ENCODE measurements at places on chromosomes 13 and 19. TPM values are rescaled to one million over a fixed set of nuclear protein-coding genes. Genes with fewer than 3 reads are reported as not detected.
A peak's percentile ranks its signal among the peaks of the same experiment; 100 is the strongest.

Gene C13orf42
- total RNA-seq, result not detected

Gene CEACAM6
- total RNA-seq, result 0.33 TPM

Gene IL11
- total RNA-seq, result 0.23 TPM

Gene KCNN4
- total RNA-seq, result 4.1 TPM

Gene UCHL3
- total RNA-seq, result 24.7 TPM

Gene OR10H3
- not detected for total RNA-seq

Gene GAPDHS
- not detected for total RNA-seq

Gene RFX2
- 16.6 TPM for total RNA-seq

DNA sequence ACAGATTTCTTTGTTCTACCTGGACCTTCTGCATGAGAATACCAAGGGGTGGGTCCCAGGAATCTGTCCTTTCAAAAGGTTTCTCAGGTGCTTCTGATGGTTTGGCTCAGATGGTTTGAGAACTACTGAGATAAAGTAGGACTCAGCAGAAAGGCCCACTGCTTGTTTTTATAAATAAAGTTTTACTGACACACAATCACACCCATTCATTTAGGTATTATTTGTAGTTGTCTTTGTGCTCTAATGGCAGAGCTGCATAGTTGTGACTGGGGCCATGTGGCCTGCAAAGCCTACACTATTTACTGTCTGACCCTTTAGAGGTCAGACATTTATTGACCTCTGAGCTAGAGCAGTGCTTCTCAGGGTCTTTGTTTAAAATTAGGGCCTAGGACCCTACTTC is 17.6 kb downstream of the EDDM13 start:
- H3K36me3 ChIP-seq, result no peaks in the 10 kb centered on the region
- H3K27ac ChIP-seq, result no peak overlapping the region
- H3K4me1 ChIP-seq, result no peaks in the 10 kb centered on the region
- no peak for DNase-seq
- no peak overlapping the region for H3K4me3 ChIP-seq

DNA sequence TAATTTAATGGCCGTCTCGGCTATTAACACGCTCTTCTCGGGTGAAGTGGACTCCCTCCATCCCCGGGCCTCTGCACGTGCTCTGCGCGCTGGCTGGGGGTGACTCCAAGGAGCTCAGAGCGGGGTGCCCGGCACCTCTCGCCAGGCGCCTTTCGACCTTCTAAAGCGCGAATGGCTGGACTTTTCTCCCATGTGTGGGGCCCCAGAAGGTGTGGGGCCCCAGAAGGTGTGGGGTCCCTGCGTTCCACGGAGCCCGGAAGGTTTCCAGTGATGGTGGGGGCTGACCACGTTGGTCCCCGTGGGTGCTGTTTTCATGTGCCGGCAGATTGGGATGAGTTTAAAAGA is 3.3 kb upstream of the ALOX5AP start:
- H3K27ac ChIP-seq, result no peak overlapping the region
- H3K4me3 ChIP-seq, result no peak overlapping the region
- no peak for DNase-seq
- no peaks in the 10 kb centered on the region for H3K36me3 ChIP-seq
- no peaks in the 10 kb centered on the region for H3K27me3 ChIP-seq

GRCh38 chr19:32201211-32201610 is 144.2 kb upstream of the ZNF507 start:
- DNase-seq, result peak; percentile 55
- H3K27me3 ChIP-seq, result no peaks in the 10 kb centered on the region
- H3K27ac ChIP-seq, result no peak overlapping the region
- H3K4me3 ChIP-seq, result no peak overlapping the region

DNA sequence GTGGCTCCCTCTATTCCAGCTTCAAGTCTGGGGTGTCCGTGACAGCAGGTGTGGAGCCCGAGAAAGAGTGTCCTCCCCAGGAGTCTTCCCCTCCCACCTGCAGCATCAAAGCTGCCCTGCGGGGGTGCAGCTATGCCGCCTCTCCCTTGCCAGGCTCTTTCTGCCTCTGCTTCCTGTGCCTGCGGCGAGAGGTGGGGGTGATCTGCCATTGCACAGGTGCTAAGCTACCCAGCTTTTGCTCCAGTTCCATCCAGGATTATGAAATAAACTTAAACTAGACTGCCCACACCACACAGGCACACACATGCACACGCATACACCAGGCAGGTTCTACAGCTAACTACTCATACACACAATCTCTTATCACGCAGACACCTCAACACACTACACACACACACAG is 104.7 kb upstream of the CLDN10 start:
- no peak overlapping the region for H3K4me3 ChIP-seq
- H3K36me3 ChIP-seq, result no peaks in the 10 kb centered on the region
- no peak overlapping the region for H3K27ac ChIP-seq
- no peak for DNase-seq
- no peaks in the 10 kb centered on the region for H3K4me1 ChIP-seq

- H3K27me3 ChIP-seq, result no peaks in the 10 kb centered on the region
- DNase-seq, result peak; percentile 14
- no peaks in the 10 kb centered on the region for H3K36me3 ChIP-seq
- H3K4me1 ChIP-seq, result peaks cover 2% of the 10 kb centered on the region
These were observed 6.0 kb downstream of the SIGLEC11 start for GRCh38 chr19:49954933-49955332.

DNA sequence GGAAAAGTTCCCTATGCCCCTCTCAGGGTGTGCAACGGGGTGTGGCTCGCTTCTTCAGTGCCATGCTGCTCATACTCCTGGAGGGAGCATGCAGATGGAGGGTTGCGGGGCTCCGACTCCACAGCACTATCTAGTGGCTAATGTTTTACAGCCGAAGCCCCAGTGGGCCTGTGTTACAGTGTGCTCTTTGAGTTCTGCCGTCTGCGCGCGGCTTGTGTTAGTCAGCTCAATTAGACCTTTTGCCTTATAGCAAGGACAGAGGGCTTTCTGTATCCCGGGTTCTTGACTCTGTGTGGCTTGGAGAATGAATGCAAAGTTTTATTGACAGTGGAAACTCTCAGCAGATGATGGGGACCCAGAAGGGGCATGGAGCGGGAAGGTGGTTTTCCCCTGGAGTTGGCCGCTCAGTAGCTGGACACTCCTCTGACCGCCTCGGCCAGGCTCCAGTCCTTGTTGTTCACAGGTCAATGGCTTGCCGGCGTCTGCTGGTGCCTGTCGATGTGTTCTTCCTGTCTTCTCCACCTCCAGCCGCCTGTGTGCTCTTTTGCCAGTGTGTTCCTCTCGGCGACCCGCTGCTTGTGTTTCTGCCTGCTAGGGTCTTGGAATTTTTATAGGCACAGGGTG is 383.4 kb downstream of the LMO7 start:
- no peak overlapping the region for H3K27ac ChIP-seq
- H3K4me1 ChIP-seq, result no peaks in the 10 kb centered on the region
- H3K27me3 ChIP-seq, result no peaks in the 10 kb centered on the region
- H3K36me3 ChIP-seq, result no peaks in the 10 kb centered on the region
- DNase-seq, result no peak
- no peak overlapping the region for H3K4me3 ChIP-seq

- H3K27me3 ChIP-seq, result no peaks in the 10 kb centered on the region
- no peaks in the 10 kb centered on the region for H3K4me1 ChIP-seq
- no peak for DNase-seq
- H3K36me3 ChIP-seq, result no peaks in the 10 kb centered on the region
- H3K27ac ChIP-seq, result no peak overlapping the region
These were observed 193.2 kb upstream of the RFC3 start for GRCh38 chr13:33624740-33625139.

DNA sequence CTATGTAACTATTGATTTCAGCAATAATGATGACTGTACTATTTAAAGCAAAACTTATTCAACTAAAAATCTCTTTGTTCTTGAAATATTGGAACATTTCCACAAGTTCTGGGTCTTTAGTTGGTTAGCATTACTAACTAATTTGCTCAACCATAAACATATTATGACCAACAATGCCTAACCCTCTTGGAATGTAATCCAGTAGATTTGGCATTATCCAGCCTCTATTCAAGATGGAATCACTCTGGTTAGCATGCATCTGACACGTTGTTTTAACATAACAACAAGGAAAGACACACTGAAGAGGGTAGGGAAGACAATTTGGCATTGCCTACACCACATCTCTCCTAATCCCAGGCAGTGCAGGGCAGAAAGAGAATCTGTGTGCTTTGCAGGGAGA is 941.3 kb upstream of the PCDH20 start:
- no peak for DNase-seq
- H3K4me1 ChIP-seq, result no peaks in the 10 kb centered on the region
- H3K27me3 ChIP-seq, result no peaks in the 10 kb centered on the region
- no peak overlapping the region for H3K4me3 ChIP-seq
- H3K36me3 ChIP-seq, result no peaks in the 10 kb centered on the region

- H3K4me3 ChIP-seq, result no peak overlapping the region
- H3K36me3 ChIP-seq, result no peaks in the 10 kb centered on the region
- H3K27me3 ChIP-seq, result no peaks in the 10 kb centered on the region
- no peak overlapping the region for H3K27ac ChIP-seq
These were observed 13.1 kb upstream of the ZNF888 start for GRCh38 chr19:52936151-52936953.

DNA sequence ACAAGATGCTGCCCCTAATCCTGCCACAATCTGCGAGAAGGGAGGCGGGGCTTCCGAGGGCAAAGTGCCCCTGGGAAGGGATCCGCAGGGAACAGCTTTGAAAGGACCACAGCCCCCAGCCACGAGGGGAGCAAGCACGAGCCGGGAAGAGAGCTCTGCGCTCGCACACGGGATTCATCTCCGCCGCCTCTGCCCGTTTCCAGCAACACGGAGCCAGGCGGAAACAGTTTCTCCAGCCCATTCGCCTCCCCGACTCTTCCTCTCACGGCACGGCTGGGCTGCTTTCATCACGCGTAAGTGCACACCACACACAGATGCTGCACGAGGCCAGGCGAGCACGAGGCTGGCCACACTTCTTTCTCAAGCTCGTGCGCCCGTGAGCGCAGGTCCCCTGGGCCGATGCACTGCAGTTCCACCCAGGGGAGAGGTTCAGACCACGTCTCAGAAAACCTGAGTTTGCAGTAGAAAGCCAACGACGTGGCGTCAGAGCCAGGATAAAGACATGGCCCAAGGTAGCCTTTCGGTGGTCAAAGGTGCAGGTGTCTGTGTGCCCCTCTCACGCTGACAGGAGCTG is 33.6 kb downstream of the NAXD start:
- H3K4me3 ChIP-seq, result no peak overlapping the region
- H3K27ac ChIP-seq, result no peak overlapping the region
- H3K4me1 ChIP-seq, result no peaks in the 10 kb centered on the region
- peaks cover 5% of the 10 kb centered on the region for H3K36me3 ChIP-seq
- peak; percentile 67 for DNase-seq

GRCh38 chr13:70732611-70733010 is 624.4 kb upstream of the KLHL1 start:
- no peaks in the 10 kb centered on the region for H3K36me3 ChIP-seq
- DNase-seq, result no peak
- H3K27ac ChIP-seq, result no peak overlapping the region
- H3K4me1 ChIP-seq, result no peaks in the 10 kb centered on the region
- no peaks in the 10 kb centered on the region for H3K27me3 ChIP-seq

DNA sequence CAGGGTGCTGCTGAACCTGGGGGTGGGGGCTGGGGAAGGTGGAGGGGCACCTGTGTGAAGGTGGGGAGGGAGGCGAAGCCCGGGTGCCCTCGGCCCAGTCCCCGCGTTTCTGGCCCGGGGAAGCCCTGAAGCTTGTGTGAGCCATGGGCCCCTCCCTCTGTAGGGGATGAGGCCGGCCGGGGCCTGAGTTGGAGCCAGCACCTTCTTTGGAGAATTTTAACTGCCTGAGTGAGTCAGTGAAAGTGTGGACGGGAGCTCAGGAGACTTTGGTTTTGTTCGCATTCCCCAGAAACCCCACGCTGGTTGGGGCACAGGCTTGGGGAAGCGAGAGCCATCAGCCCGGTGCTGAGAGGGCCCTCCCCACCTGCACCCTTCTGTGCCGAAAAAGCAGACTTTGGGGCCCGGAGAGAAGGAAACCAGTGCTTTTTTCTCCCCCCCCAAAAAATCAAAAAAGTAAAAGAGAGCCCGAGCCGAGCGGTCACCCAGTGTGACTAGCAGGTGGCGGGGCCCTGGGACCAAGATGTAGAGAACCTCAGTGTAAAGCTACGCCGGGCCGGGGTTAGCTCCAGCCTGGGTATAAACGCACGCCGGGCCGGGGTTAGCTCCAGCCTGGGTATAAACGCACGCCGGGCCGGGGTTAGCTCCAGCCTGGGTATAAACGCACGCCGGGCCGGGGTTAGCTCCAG is 45.1 kb downstream of the TMEM255B start:
- no peak overlapping the region for H3K27ac ChIP-seq
- H3K36me3 ChIP-seq, result no peaks in the 10 kb centered on the region
- no peak overlapping the region for H3K4me3 ChIP-seq
- peak; percentile 36 for DNase-seq
- no peaks in the 10 kb centered on the region for H3K27me3 ChIP-seq

GRCh38 chr13:89401264-89401675 is 1730.1 kb downstream of the SLITRK5 start:
- H3K27ac ChIP-seq, result no peak overlapping the region
- DNase-seq, result no peak
- H3K4me1 ChIP-seq, result no peaks in the 10 kb centered on the region
- no peaks in the 10 kb centered on the region for H3K27me3 ChIP-seq
- no peak overlapping the region for H3K4me3 ChIP-seq

DNA sequence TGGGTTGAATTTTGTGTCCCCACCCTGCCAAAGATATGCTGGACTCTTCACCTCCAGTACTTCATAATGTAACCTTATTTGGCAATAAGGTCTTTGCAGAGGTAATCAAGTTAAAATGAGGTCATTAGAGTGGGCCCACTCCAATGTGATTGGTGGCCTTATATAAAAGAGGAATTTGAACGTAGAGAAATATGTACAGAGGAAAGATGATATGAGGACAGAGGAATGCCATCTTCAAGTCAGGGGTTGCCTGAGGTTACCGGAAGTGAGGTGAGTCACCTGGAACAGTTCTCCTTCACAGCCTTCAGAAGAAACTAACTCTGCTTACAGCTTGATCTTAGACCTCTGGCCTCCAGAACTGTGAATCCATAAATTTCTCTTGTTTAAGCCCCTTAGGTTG is 69.9 kb downstream of the GPC5 start:
- no peak overlapping the region for H3K4me3 ChIP-seq
- no peaks in the 10 kb centered on the region for H3K4me1 ChIP-seq
- H3K27me3 ChIP-seq, result no peaks in the 10 kb centered on the region
- H3K36me3 ChIP-seq, result no peaks in the 10 kb centered on the region
- H3K27ac ChIP-seq, result no peak overlapping the region

DNA sequence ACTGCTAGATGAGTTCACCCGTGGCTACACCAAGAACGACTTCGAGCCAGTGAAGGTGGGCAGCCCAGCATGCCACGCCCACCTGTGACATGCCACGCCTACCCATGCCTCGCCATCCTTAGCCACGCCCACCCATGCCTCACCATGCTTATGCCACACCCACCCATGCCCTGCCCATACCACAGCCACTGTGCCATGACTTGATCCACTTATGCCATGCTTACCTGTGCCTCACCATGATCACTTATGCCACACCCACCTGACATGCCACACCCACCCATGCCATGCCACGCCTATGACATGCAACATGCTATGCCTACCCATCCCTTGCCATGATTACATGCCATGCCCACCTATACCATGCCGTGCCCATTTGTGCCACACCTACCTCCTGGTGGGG is 12.9 kb upstream of the USE1 start:
- H3K36me3 ChIP-seq, result no peaks in the 10 kb centered on the region
- no peaks in the 10 kb centered on the region for H3K27me3 ChIP-seq
- DNase-seq, result no peak
- no peak overlapping the region for H3K4me3 ChIP-seq
- H3K27ac ChIP-seq, result no peak overlapping the region
